LHCN-M2 (cell line): ENCODE measurements at places on chromosomes 4 and X. TPM values are rescaled to one million over a fixed set of nuclear protein-coding genes. Genes with fewer than 3 reads are reported as not detected.
A peak's percentile ranks its signal among the peaks of the same experiment; 100 is the strongest.

- peak; percentile 36 for DNase-seq
Observed at GRCh38 chr4:67393699-67394281, 151.5 kb downstream of the CENPC start.

DNA sequence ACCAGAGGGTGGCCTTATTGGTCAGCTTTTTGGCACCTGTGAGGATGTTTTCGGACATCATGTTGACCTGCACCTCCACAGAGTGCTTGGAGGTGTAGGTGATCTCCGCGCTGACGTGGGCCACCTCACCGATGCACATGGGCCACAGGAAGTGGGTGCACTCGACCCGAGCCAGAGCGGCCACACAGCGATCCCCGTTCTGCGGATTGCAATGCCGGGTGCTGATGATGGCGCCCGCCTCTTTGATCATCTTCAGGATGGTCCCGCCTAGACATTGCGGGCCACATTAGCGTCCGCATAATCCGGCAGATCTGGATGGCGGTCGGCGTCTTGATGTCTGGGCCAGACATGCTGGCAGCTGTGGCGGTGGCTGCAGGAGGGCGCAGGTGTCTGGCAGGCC lies 12.9 kb upstream of the N4BP2 start:
- DNase-seq: no peak

- no peak for DNase-seq
Observed at GRCh38 chrX:38919202-38919601, 117.9 kb downstream of the MID1IP1 start.

- DNase-seq: no peak
Observed at GRCh38 chrX:150298841-150299551, 64.1 kb upstream of the MAMLD1 start.

Gene WWC2
- total RNA-seq: 14.3 and 14.7 TPM in 2 replicates

Gene SLITRK2
- not detected in 2 replicates for total RNA-seq

Gene JAKMIP1
- total RNA-seq: not detected in 2 replicates
